ENCODE measurements at places on chromosomes 2 and 18.
A peak's percentile ranks its signal among the peaks of the same experiment; 100 is the strongest.

DNA sequence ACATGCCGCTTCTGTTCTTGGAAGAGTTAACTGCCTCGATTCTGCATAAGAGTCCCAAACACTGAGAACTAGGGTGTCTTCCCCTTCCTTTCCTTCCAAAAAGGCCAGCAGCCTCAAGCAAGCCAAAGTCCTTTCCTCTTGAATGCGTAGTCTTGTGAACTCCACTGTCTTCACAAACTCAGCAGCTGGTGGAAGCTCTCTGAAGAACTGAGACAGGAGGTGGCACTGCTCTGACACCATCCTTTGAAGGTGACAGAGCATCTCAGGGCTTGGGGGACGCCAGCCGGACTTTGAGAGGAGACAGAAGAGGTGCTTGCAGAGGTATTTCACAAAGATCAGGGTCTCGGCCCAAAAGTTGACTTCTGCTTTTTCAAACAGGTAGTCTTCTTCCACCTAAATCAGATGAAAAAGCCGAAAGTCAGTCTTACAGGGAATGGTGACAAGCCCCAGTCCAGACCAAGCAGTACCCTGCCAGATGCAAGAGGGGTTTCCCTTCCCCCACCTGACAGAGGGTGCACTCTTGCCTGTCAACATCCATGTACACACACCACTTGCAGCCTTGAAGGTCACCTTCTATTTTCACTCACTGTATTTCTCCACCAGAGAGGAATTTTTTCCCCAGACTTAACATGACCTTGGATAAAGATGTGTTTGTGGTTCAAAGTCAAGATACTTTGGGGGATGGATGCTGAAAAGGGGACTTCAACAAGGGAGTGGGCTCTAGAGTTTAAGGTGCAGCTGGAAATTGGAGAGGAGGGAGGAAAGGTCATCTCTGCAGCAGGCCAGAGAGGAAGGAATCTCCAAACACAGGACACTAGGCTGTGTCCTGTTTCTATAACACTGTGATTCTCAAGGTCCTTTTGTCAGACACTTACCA lies 4.8 kb upstream of the ZFP36L2 start:
- DNase-seq = no peak

DNA sequence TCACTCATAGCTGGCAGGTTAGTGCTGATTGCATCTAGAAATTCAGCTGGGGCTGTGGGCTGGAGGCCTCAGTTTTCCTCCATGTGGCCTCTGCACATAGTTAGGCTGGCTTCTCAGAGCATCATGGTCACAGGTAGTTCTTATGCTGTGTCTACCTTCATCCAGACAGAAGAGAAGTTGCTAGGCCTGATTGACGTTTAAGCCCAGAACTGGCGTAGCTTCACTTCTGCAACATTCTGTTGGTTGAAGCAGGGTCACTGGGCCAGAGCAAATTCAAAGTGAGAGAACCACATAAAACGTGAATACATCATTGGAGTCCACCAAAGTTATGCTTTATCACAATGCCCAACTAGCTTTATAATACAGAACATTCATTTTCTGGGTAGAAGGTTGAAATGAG lies 116.0 kb downstream of the SPP2 start:
- no peak for DNase-seq

DNA sequence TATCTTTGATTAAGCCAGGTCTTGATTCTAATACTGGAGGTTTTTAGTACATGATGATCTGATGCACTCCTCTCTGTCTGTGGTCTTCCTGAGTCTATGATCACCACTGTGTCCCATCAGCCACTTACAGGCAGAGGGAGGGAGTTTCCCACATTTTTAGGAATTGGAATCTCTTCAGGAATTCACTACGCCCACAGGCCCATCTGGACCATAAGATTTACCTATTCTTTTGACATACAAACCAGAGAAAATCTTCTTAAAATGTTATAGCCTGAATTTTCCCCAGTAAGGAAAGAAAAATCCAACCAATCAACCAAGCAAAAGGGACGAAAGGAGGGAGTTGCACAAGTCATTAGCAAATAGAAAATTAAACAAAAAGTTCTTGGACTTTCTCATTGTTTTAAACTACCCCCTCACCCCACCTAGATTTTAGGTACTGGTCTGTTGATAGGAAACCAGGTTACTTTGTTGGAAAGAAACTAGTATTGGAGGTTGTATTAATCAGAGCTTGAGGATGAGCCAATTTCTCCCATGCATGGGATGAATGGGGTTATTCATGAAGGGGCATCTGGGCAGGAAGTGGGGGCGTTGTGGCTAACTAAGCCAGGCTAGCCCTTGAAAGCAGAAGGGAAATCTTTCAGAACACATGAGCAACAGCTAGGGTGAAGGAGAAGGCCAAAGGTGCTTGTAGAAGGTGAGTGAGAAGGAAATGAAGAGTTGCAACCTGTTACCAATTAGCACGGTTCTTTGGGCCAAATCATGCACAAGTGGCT lies 328.2 kb upstream of the MEX3C start:
- no peak for DNase-seq

GRCh38 chr2:215799194-215799593 lies 214.2 kb downstream of the MREG start:
- DNase-seq = no peak

DNA sequence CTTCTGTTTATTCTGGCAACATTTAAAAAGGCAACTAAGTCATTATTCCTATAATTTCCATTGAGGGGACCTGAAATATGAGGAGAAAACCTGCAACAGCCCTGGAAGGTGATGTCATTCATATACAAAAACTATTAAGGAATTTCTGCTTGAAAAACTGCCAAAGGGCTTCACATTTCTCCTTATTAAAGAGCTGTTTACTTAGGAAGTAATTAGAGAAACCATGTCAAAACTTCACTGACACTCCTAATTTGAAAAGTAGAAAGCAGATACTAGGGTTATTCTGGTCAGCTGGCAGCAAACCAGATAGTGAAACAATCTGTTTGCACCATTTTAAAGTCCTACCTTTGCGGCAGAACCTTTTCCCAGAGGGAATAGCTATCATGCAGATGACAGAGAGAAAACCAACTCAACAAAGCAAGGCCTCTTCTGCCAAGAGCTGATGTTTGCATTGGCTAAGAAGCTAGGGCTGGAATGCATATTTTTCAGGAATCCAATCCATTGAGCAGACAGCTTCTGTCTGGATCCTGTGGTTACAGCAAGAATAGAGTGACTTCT lies 592.2 kb upstream of the SYT4 start:
- no peak for DNase-seq

- no peak for DNase-seq
Observed at GRCh38 chr2:240982821-240983281, 15.6 kb upstream of the SNED1 start.

DNA sequence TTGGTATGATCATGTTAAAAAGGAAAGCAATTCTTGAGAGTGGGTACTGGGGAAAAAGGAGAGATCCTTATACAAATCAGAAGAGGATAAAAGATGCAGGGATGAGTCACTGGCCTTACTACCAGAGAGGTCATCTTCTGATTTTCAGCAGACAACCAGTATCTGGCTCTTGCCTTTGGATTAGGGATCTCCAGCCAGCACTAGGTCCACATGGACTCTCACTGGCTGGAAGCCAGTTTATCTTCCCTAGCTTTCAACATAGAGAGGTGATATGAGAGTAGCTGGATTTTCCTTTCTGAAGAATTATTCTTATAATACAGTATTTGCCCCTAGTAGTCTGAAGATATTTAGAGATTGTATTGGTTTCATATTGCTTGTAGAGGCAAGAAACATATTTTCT lies 30.2 kb downstream of the CERKL start:
- DNase-seq = no peak

DNA sequence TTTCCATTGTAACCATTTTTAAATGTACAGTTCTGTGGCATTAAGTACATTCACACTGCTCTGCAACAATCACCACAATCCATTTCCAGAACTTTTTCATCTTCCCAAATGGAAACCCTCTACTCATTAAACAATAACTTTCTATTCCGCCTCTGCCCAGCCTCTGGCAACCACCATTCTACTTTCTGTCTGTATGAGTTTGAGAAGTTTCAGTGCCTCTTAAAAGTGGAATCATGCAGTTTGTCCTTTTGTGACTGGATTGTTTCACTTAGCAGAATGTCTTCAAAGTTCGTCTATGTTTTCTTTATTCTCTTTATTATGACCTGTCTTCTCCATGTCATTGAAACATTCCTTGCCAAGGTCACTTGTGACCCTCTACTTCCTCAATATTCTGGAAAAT lies 22.0 kb upstream of the PELI1 start:
- DNase-seq = no peak

DNA sequence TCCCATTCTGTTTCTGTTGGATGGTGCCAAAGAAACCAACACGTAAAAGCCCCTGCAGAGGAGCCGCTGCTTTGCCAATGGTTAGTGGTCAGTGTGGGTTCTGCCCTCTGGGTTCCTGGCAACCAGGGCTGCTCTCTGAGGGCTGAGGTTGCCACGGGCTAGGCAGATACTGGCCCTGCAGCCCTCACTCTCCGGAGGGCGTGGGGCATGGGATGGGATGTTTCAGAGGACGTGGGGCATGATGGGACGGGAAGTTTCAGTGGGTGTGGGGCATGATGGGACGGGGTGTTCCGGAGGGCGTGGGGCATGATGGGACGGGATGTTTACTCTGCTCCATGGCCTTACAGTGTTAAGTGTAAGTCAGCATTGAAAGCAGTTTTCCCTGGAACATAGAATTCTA lies 34.2 kb downstream of the ADI1 start:
- no peak for DNase-seq

- DNase-seq = no peak
Observed at GRCh38 chr2:192498747-192499146, 304.0 kb upstream of the TMEFF2 start.

DNA sequence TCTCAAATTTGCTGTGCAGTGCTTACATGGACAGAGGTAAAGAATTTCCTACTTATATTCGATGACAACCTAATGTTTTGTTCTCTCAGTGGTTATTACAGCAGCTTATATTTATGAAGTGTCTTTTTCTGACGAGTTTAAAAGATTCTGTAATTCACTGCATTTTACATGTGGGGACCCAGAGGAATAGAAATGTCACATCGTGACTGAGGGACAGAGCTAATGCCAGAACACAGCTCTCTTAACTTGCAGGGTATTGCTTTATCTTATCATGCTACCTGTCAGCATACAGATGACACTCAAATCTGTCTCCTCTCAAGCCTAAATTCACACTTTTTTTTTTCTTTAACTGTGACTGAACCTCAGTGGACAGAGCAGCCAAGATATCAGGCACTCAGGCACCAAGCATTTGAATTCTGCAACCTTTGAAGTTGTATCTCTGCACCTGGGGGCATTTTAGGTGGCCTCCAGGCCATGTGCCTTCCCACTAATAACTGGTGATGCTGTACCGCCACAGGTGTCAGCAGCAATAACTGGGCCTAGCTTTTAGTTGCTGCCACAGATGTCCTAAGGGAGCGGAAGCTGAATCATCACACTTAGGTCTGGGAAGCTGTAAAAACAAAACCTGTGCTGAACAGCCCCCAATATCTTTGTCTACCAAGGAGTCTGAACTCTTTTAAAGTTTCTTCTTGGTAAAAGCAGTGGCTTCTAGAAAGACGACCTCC lies 315.8 kb upstream of the NRP2 start:
- no peak for DNase-seq

DNA sequence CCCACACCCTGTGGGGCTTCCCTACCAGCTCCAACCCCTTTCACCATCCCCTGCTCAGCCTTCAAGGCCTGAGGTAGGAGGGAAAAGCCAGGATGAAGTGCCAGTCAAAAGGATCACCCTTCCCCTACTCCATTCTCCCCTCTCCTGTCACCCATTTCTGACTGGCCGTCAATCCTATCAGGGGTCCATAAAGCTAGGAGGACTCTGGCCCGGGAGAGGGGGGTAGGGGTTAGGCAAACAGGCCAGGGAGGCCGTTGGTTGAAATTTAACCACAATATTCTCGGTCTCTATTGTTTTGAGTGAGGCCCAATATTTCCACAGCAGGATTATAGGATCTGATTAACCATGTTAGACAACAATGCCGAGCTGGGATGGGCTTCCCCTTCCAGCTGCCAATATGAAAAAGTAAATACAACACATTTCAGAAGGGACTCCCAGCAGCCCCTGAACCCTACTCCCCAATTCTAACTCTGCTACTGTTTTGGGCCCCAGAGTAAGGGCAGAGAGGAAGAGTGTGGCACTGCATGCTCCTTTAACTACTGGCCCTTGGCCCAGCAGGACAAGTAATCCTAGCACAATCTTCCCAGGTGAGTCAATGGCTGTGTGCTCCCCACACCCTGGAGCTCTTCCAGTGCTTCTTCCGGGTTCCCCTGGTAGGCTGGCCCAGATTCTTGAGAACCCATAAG lies 10.6 kb upstream of the IHH start:
- DNase-seq = no peak

- DNase-seq = no peak
Observed at GRCh38 chr2:30758191-30758651, 49.0 kb downstream of the CAPN13 start.

- no peak for DNase-seq
Observed at GRCh38 chr2:99735753-99736152, 245.9 kb upstream of the REV1 start.

DNA sequence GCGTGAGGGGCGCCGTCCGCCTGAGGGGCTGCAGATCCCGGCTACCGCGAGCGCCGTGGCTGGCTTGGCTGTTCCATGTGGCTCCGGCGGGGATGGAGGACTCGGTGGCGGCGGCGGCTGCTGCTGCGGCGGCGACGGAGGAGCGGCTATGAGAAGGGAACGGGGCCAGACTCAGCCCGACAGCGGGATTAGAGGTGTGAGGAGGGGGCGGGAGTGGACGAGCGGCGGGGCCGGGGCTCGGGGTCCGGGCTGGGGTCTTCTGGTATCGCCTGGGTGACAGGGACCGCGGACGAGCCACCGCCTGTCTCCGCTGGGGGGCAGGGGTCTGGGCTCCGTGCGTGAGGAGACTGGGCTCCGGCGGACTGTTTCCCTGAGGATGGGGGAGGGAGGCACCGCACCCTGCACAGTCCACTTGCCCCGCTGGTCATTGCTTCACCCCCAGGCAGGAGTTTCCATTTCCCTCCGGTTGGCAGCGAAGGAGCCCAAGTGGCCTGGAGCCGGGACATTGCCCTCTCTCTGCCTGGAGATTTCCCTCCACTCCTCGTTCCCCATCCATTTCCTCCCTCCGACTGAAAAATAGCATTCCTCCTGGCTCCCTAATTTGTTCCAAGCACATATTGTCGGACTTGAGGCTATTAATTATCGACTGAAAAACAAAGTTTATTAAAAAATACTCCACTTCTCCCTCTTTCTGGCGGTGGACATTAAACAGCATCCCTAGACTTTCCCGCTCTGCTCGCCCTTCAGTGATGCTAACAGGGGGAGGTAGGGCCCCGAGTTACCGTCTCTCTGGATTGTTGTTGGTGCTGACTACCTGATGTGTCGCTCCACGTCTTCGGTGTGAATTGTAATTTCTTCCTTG lies 577 bp downstream of the EHBP1 start:
- peak; percentile 9 for DNase-seq
